ENCODE measurements at places on chromosomes 7 and 10.

GRCh38 chr7:151539088-151539671 is 19.5 kb upstream of the RHEB start:
- DNase-seq = no peak

- no peak for DNase-seq
These were observed 126.4 kb upstream of the DKK1 start for GRCh38 chr10:52187521-52188258.

- peak; percentile 65 for DNase-seq
These were observed 2.8 kb upstream of the GAL3ST4 start for GRCh38 chr7:100171087-100171681.

DNA sequence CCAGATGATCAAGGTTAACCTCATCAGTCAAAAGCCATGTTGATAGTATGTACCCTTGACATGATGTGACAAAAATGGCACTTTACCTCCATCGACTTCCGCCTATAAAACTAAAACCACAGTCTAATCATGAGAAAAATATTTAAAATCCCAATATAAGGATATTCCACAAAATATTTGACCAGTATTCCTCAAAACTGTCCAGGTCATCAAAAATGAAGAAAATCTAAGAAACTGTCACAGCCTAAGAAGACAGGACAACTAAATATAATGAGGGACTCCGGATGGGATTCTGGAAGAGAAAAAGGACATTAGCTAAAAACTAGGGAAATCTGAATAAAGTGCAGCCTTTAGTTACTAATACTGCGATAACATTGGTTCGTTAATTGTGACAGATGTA is 67.6 kb downstream of the XPNPEP1 start:
- no peak for DNase-seq

DNA sequence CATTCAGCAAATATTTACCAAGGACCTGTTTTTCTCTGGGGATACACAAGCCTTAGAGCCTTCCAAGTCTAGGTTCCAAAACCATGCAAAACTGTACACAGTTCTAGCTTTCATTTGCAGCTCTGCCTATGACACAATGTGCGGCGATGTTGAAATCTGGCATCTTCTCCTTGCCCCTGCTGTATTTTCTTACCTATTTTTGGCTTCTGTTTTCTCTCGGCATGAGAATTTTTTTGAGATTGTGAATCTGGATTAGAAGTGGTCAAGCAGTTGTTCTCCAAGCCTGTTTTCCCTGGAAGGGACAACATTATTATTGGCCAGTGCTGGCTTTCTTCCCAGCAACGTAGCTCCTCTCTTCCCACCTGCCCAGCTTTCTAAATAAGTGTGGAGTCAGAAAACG is 176.3 kb downstream of the CREB5 start:
- DNase-seq = no peak

DNA sequence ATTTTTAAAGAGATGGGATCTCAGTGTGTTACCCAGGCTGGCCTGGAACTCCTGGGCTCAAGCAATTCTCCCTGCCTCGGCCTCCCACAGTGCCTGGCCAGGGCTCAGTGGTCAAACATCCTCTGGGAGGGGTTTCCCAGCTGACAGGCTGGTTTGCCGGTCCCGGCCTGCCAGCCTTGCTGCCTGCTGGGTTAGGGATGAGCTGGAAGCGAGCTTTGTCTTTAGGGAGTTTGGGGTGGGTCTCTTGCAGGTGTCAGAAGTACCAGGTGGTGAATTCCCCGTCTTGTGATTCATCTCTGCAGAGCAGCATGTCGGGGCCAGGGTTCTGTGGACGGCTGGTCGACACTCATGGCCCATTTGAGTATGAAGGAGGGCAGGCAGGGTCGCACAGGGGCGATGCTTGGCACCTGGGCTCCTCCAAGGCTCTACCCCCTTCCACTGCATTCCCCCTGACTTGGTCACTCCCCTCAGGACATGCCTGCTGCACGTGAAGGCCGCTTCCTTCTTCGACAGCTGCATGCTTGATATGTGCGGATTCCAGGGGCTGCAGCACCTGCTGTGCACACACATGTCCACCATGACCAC is 30.3 kb downstream of the ZAN start:
- DNase-seq = no peak

GRCh38 chr10:93703066-93703465 is 674 bp upstream of the FRA10AC1 start:
- DNase-seq = peak; percentile 16

DNA sequence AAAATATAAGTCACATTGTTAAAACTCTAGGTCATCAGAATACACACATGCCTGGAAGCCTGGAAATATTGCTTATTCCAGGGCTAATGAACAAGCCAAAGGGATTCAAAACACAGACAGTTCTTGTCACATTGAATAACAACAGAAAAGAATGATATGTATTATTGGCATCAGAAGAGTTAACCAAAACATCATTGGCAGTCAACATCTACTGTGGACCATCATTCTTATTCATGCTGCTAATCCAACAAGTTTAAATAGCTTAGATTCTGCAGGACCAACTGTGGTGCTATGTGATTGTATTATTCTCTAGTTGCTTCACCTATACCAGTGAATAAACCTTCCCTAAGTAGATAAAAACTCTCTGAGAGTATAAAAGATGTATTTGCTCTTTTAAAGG is 198.3 kb downstream of the NEBL start:
- no peak for DNase-seq

- DNase-seq = peak; percentile 53
These were observed 98.4 kb downstream of the PIP4K2A start for GRCh38 chr10:22615819-22616499.

- DNase-seq = no peak
These were observed 58.3 kb upstream of the GJD4 start for GRCh38 chr10:35546824-35547225.

DNA sequence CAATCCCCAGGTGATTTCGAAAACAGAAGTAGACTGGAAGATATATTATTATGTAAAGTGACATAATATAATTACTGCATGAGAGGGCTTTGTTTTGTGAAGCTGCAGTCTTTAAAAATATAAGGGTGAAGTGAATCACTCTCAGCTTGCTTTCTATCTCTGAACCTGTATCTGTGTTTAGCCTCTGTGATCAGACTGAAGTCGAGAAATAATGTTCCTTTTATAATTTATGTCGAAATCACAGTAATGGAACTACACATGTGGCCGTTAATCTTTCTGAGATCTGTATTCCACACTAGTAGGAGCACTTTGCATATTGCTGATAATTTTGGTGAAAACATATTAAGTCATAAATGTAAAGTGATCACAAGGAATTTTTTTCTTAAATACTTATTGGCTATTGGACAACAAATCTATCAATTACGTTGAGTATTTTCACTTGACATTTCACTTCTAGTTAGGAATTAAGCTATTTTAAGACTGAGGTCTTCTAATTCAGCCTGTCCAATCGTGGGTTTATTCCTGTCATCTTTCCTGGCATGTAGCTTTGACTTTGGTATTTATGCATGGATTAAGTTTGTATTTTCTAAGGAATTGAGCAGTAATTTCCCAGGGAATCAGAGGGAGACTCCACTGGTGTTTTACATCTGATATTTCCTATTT is 268.2 kb upstream of the POT1 start:
- DNase-seq = no peak

DNA sequence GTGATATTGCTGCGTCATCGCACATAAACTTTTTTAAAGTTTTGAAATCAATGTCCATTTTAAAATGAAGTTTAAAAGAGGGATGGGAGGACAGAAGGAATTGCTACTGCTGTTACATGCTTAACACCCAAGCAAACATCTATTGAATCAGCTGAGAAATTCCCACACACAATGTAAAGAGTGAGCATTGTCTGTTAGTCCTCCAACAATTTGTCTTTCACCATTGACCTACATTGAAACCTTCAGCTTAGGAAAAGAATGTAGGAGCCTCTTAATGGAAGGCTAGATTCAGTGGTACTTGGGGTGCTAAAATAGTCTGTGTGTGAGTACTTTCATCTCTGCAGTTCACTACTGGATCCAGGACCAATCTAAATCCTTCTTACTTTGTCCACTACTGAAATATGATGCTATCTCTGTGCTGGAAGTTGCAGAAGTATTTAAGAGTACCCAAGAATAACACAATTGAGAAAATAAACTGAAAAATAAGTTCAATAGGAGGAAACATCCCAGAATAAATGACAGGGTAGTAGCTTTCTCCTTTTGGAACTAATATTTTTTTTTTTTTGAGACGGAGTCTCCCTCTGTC is 23.8 kb upstream of the FBXW4 start:
- DNase-seq = no peak

DNA sequence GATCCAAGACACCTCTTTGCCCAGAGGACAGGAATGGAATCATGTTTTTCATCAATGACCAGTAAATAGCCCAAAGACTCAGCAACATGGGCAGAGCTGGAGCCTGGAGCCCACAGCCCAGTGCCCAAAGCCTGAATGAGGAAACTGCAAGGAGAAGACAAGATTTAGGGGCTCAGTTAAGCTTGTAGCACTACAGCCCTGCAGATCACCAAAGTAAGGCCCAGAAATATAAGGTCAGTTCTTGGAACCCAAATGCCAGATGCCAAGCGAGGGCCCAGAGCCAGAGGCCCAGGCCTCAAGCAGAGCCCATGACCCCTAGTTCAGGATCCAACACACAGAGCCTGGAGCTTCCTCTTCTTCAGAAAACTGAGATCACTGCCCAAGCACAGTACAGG is 32.4 kb downstream of the MBL2 start:
- DNase-seq = no peak

All from CD4-positive, alpha-beta T cell treated with Interferon alpha-2 for 1 hour (primary cell).